ENCODE measurements at places on chromosomes 11 and 22. TPM values are rescaled to one million over a fixed set of nuclear protein-coding genes. Genes with fewer than 3 reads are reported as not detected.

- no peak for DNase-seq
These were observed 751.4 kb downstream of the KCNA4 start for GRCh38 chr11:29265381-29265780.

DNA sequence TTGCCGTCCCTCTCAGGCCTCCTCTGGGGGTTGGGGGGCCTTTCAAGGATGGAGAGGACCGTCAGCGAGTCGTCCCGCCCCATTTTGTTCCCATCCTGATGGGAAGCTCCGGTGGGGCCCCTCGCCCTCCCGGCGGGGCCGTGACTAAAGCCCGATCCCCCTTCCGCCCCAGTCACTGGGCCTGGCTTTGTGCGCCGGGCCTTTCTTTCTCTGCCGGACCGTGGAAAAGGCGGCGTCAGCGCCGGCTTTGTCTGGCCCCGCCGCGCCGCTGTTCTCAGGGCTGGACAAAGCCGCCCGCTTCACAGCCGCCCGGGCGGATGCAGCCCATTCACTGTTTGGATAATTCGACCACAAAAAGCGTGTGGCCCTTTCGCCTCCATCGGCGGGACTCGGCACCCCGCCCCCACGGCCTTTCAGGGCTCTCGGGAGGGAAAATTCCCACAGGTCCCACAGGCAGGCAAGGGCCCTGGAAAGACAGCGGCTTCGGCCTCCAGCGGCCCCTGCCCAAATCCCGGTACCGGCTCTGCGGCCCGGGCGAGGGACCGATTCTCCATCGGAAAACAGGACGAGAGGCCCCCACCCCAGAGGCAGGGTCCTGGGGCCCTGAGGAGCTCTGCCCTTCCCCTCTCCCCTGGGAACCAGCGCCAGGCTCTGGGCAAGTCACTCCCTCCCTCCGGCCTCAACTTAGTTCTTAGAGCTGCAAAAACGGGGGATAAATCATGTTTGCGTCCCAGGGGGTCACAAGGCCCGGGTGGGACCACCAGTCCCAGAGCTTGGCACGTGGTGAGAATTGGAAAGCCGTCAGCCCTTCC, 87.2 kb downstream of the WNT7B start:
- no peak for DNase-seq

DNA sequence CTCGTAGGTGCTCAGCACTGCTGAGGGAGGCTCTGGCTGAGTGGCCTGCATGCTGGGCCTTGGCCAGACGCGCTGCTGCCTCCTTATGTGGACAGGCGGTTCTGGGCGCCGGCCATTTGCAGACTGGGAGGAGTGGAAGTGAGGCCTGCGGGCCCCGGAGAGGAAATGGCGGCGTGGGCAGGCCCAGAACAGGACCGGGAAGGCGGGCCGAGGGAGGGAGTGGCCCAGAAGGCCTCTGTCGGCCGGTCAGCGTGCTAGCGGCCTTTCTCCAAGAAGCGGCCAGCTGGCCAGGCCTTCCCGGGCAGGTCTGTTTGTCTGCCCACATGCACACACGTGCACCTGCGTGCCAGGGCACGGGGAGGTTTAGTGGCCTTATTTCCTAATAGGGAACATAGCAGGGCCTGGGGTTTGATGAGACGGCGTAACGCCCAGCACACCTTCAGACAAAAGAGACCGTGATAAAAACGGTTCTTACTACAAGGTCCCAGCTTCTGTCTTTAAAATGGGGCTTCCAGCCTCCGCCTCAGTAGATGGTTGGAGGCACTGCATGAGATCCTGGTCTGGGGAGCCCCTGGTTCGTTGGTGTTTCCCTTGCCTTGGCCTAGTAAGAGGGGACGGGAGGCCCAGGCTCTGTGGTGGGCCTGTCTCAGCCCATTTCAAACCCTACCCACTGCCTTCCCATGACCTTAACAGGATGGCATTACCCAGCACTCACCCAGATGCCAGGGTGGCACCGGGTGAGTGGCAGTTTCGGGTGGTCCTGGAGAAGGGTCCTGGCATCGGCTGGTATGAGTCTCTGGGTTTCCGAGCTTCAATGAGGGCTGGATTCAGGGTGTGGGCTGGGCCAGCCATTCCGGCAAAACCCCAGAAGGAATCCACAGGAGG, 65.1 kb upstream of the PPARA start:
- DNase-seq = no peak

- no peak for DNase-seq
These were observed 1.7 kb downstream of the MOB2 start for GRCh38 chr11:1484695-1485503.

GRCh38 chr11:7031471-7031871, 11.2 kb downstream of the NLRP14 start:
- no peak for DNase-seq

- DNase-seq = no peak
These were observed 66.2 kb upstream of the ZC3H12C start for GRCh38 chr11:110026858-110027626.

DNA sequence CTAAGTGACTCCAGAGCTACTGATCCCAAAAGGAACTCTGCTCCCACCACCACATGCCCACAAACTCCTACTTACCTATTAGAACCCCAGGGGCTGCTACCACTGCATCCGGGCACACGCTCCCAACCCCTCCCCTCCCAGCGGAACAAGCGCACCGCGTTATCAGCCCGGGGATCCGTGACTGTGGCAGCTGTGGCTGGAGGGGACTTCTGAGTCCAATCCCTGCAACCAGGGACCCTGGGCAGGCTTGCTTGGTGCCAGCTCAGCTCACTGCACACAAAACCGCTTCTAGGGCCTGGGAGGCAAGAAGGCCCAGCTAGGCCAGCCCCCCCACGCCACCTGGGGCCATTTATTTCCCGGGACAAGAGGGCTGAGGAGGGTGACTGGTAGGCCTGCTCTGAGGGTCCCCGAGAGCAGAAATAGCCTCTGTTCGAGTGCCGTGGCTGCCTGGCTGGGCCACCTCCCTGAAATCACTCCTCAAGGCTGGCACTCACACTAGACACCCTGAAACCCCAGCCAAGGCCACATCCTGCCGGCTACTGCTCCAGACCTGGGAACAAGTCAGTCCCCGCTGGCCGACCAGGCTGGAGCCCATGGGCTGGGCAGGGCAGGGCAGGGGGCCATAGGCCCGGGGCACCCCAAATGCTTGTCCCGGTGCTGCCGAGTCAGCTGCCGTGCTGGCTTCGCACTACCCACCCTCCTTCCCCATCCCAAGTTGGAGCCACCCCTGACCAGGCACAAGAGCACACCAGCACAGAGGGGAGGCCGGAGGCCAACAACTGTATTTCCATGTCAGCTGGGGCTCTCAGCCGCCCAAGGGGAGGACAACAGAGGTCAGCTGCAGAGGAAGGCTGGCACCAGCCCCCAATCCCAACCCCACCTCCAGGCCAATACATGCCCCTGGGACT, 1.9 kb upstream of the IFITM10 start:
- DNase-seq = no peak

DNA sequence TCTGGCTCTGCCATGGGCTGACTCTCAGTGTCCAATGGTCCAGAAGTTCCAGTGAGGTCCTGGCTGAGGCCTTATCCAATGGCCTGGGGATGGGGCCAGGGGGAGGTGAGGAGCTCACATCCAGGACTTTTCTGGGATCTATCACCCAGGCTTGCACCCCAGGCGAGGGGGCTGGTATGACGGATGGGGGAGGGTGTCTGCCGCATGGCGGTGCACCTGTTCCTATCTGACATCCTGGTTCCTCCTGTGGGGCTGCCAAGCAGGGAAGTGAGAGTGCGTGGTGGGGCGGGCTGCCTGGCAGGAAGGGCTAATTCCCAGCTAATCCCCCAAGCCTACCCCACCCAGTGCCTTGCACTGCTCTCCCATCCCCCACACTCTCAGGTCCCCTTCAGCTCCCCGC, 102.1 kb downstream of the NECTIN1 start:
- DNase-seq = no peak

GRCh38 chr11:36757075-36757474, 159.0 kb upstream of the RAG2 start:
- DNase-seq = no peak

GRCh38 chr11:45091563-45092403, 54.7 kb upstream of the PRDM11 start:
- DNase-seq = no peak

- DNase-seq = no peak
These were observed 93.9 kb downstream of the PKNOX2 start for GRCh38 chr11:125258291-125259032.

Gene PRR33
- polyA plus RNA-seq = not detected

Gene OR52H1
- polyA plus RNA-seq = not detected

Gene OR5A1
- polyA plus RNA-seq = not detected

Gene UNC93B1
- 23.6 TPM for polyA plus RNA-seq

Gene IGLL1
- not detected for polyA plus RNA-seq

Gene KLHL35
- 1.7 TPM for polyA plus RNA-seq

Gene WNT7B
- not detected for polyA plus RNA-seq

Gene DRICH1
- polyA plus RNA-seq = not detected

Gene ARHGAP20
- 2.5 TPM for polyA plus RNA-seq

Measured in BJ (cell line).